ENCODE measurements at places on chromosomes 7 and 10.
A peak's percentile ranks its signal among the peaks of the same experiment; 100 is the strongest.

- no peak for DNase-seq
Observed at GRCh38 chr7:18872344-18872743, 245.1 kb downstream of the TWIST1 start.

DNA sequence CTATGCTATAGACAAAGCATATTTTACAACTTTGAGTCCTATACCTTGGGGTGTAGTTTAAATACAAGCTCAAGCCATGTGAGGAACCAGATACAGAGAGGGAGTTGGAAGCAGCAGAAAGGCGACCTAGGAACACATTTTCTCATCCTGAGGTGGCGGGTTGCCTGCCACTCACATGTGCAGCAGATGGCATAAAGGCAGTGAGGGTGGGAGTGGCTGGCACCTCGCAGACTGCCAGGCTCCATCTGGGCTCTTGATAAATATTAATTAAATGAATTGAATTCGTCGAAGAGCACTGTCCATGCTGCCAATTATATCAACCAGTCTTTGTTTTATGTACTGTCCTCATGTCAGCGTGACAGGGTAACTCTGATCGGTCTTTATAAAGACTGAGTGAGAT, 79.0 kb upstream of the SEMA3C start:
- DNase-seq, result no peak

- DNase-seq, result no peak
Observed at GRCh38 chr7:5442757-5443305, 19.2 kb upstream of the TNRC18 start.

DNA sequence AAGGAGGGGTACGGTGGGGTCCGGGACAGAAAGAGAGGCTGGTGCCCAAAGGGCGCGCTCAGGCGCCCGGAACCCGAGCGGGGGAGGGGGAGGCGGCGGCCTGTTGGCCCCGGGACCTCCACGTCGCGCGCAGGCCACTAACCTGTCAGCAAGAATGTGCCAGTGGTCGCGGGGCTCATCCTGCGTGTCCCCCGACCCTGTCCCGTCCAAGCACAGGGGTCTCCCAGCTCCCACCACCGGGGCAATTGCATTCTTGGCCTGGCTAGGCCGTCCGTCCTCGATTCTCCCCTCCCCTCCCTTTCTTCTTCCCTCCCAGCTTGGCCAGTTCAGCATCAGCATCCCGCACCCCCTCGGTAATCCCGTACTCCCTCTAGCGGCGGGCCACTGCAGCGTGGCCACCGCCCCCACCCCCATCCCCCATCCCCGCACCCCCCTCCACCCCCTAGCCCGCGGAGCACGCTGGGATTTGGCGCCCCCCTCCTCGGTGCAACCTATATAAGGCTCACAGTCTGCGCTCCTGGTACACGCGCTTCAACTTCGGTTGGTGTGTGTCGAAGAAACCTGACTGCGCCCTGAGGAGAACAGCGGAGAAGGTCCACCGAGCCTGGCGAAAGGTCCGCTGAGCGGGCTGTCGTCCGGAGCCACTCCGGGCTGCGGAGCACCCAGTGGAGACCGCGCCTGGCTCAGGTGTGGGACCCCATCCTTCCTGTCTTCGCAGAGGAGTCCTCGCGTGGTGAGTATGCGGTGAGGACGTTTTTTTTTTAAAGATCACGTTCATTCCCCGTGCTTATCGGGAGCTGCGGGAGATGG, at the start of gene SGCE:
SGCE (minus strand) TSS at position 286 of the 810 bp plus-strand sequence; CDS start at position 251, 35 bp downstream.
- no peak for DNase-seq

DNA sequence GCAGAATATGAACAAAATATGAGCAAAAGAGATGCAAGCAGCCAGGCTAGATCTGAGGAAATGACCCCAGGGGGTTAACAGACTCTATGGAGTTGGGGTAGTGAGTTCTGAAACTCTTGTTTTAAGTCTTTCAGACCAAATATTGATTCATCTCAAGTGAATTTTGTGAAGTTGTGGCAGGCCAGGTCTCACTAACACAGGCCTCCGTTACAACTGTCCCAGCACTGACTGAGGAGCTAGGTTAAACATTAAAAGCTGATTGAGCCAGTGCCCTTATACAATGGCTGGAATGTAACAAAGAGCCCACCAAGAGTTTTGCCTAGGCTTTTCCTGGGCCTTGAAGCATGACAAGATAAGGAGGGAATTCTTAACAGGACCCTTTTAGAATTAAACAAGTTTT, 192.3 kb upstream of the STK17A start:
- DNase-seq, result no peak

GRCh38 chr7:21722371-21722770, 179.5 kb downstream of the DNAH11 start:
- no peak for DNase-seq

DNA sequence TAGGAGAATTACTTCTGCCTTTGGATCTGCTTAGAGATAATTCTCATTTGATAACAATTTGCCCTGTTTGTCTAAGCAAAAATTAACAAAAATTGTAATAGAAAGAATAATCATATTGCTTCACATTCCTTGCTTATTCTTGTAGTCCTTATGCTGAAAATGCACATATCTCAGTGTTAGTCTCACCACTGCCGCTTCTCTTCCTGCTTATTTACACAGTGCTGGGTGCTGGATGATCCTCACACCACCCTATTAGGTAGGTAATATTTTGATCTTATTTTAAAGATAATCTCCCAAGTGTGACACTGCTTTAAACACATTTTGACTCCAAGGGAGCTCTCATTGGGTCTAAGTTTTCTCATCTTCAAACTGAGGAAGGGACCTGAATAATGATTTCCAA, 46.0 kb downstream of the ABCA13 start:
- no peak for DNase-seq

DNA sequence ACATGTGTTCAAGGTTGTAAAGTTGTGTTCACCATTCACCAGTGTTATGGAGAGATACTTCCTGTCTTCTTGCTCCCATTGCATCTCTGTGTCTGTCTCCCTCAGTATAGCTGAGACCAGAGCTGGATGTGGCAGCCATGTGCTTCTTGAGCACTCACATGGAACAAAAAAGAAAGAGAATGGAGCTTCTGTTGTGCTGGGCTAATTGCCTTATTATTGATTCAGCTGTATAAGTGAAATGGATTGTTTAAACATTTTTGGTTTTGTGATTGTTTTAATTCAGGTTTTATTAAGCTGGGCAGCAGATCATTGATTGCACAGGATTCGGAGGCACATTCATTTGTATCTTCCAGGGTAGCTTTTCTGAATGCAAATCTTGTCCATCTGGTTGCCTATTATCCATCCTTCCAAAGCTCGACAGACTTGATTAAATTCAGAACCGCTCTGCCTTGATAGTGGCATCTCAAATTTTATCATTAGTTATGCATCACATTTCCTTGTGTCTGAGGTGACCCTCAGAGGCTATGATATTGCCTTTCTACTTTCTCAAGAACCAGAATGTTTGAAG, 119.9 kb downstream of the CCNY start:
- DNase-seq, result no peak

GRCh38 chr10:111836571-111836970, 347.0 kb downstream of the GPAM start:
- DNase-seq, result no peak

DNA sequence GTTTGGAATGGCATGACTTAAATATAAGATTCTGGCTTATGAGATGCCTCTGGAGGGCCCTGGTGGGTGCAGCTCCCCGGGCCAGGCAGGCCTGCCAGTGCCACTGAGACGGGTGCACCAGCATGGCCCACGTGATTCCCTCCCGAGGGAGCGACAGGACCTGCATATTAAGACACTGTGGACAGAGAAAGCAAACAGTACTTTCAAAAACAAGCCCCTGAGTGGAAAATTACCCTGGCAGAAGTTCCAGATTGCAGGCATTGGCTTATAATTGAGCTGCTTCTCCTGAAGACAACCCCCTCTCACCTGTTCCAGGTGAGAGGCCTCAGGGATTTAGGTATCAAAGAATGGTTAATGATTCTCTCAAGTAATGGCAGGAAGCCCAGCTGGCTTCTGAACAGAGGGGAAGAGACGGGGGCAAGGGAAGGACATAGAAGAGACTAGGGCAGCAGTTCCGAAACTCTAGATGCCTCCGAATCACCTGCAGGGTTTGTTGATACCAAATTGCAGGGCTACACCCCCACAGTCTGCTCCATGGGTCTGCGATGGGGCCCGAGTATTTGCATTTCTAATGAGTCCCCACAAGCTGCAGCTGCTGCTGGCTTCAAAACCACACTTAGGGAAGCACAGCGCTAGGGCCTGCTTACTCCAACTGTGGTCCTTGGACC, 66.0 kb upstream of the DOCK1 start:
- no peak for DNase-seq

DNA sequence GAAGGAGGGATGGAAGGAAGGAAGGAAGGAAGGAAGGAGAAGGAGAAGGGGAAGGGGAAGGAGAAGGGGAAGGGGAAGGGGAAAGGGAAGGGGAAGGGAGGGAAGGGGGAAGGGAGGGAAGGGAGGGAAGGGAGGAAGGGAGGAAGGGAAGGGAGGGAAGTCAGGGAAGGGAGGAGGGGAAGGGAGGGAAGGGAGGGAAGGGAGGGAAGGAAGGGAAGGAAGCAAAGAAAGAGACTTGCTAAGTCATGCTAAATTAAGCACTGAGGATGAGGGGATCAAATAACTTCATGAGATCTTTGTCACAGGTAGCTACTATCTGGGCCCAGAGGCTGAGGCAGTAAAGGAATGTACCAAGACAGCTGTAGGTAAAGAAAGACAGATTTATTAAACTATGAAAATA, 116.4 kb downstream of the TRIL start:
- DNase-seq, result no peak

GRCh38 chr7:40525764-40526163, 391.0 kb downstream of the SUGCT start:
- DNase-seq, result no peak

DNA sequence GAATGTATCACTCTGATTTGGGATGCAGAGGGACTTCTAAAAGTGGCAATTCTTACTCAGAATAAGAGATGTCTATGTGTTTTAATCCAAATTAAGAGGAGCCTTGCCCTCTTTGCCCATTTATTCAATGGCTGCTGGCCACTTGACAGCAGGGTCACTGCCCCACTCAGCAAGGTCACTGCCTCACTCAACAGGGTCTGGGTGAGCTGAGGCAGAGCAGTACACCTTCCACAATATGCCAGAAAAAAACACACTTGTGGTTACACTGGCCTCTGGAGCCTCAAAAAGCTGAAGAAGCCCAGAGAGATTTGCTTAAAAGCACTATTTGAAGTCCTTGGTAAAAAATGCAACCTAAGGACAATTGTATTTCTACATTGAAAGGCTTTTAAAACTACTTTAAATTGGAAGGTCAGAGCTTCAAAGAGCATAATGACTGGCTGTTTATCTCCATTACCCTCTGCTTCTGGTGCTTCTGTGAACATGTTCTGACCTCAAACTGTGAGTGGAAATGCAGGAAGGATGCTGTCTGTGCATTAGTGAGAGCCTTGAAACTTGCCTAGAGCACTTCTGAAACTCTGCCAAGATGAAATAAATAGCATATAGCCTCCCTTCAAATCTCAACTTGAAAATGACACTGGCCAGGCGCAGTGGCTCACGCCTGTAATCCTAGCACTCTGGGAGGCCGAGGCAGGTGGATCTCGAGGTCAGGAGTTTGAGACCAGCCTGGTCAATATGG, 35.1 kb upstream of the WIPF3 start:
- no peak for DNase-seq

GRCh38 chr10:63627881-63628296, 106.7 kb downstream of the REEP3 start:
- DNase-seq, result peak; percentile 39

DNA sequence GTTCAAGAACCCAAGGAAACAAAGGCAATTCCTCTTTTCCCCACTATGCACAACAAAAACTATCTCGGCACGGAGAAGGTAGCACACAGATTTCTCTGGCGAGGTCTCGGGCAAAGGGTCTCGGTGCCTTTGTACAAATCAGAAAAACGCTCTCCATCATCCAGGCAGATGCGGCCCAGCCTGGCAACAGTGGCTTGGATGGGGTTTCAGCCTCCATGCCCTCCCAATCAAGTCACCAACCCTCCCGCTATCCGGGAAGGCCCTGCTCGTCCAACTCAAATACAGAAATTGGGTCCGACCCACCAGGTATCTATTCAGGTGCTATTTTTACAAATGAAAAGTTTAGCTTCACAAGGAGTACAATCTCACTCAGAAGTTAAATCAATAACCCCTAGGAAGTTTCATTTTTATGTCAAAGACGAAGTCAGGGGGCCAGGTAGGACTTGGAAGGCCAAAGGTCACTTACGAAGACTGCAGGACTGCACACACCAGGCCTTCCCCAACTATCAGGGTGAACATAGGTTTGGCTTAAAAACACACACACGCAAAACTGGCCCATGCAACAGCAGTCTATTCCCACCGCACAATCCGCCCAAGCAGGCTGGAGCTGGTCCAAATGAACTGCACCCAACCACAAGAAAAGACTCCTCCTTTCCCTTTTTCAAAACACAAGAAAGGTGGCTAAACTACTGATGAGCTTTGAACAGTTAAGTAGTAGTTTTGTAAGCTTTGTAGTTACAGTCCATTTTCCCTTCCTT, 43.0 kb downstream of the GNA12 start:
- no peak for DNase-seq

DNA sequence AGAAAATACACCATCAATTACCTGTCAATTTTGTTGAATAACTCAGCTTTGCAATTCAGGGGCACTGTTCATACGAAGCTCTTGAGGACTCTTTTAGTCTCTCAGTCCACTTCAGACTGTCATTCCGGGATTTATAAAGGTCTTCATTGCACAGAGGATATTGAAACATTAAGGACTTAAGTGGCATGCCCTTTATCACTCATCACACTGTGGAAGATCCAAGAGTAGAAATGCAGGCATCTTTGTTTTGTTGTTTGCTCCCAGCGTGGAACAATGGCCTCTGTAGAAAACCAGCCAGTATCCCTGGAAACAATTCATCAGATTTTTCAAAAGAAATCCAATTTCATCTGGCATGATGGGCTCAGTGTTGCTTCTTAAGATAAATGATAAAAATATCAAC, 66.3 kb upstream of the LRGUK start:
- no peak for DNase-seq

Data from HFF-Myc (cell line).